NCI-H748 treated with DMSO at 0.1 percent for 48 hours (cell line): ENCODE measurements at places on chromosomes 1 and 21.

DNA sequence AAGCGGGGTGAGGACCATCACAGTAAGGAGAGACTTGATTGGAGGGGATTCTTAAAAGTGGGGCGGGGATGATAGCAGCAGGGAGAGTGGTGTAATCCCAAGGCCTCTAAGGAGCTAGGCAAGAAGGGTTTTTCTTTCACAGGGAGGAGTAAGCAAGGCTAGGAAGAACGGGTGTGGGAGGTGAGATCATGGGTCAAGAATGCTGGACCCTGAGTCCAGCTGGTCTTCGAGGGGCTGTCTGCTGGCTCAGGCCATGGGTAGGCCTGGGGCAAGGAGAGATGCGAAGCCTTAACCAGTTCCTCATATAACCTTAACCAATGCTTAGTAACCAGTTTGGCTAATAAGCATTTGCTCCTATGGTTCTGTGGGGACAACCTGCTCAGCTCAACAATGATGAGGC, 599.1 kb downstream of the NPHP4 start:
- no peak for DNase-seq

GRCh38 chr1:167685844-167686243, 35.9 kb upstream of the MPZL1 start:
- no peak for DNase-seq

GRCh38 chr1:209769171-209769904, 13.5 kb downstream of the TRAF3IP3 start:
- DNase-seq: no peak

GRCh38 chr1:165436994-165437393, 7.9 kb downstream of the RXRG start:
- DNase-seq: no peak

DNA sequence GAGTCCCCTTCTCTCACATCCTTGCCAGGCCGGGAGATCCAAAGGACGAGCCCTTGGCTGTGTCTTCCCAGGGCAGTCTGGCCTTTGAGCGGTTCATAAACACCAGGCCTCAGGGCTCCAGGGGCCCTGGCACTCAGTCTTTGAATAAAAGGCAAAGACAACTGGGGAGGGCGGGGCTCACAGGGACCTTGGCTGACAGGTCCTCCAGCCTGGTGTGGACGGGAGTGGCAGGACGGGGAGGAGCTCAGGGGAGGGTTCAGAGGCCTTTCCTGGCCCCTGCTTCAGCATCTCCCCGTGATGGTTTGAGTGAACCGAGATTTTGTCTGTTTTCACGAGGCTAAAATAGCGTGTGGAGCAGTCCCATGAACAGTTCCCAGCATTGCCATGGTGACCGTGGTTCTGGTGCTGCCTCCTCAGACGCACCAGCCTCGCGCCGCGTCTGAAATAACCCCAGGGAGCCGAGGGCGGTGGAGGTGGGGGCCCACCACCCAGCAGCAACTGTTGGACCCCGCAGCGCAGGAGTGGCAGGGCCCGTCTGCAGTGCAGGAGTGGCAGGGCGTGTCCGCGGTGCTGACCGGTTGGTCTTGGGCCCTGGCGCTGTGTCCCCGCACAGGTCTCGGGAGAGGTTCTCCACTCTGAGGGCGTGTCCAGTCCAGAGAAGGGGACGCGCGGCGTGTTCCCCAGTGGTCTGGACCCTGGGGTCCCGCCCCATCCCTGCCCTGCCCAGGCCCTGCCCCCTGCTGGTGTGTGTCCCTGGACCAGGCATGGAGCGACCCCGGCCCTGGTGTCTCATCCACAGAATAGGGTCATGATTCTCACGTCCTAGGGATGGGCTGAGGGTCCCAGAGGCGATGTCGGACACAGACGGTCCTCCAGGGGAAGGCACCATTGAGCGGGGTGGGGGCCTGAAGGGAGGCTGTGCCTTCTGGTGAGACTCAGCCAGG, 7.1 kb upstream of the PRKCZ start:
- no peak for DNase-seq

- DNase-seq: peak; percentile 78
These were observed 139.7 kb upstream of the BEND5 start for GRCh38 chr1:48916130-48917069.

- no peak for DNase-seq
These were observed 166.9 kb downstream of the HLX start for GRCh38 chr1:221045842-221046831.

DNA sequence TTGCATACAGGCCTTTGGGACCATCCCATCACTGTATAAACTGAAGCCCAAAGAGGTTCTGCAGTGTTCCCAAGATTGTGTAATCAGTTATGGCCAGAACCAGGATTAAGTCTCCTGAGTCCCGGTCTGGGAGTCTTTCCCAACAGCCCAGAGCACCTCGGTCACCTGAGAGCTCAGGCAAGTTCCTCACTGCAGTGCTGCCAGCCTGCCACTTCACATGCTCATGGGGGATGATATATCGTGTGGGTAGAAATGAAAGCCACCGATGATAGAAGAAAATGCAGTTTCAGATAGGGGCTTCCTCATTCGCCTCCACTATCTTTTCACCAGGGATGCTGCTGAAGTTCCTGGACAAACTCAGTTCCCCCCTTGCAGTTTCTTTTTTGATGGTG, 30.4 kb downstream of the FHAD1 start:
- no peak for DNase-seq

DNA sequence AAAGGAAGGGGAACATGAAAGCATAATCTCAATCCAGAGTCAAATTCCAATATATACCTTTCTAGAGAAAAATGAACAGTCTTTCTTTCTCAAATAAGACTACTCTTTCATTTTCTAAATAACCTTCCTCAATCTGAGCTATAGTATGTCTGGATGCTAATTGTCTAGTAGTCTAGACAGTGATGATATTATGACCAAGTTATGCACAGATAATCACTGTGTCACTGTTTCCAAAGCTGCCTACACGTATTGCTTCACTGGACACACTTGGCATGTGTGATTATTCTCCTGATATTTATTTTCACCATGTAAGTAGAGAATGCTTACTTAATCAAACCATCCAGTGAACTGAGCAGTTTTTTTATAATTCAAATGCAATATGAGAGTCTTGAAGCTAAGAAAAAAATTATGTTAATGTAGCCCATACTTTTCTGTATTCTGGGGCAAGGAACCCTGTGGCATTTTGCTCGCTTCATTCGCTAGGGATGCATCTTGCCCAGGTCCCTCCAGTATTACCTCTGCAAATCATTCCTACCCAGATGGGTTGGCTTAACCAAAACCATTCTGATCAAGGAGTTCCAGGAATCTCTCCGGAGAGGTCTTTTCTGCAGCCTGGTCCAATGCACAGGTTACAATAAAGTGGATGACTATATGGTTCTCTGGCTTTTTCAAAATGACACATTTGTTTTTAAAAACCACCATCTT, 303.1 kb upstream of the RUNX1 start:
- no peak for DNase-seq

DNA sequence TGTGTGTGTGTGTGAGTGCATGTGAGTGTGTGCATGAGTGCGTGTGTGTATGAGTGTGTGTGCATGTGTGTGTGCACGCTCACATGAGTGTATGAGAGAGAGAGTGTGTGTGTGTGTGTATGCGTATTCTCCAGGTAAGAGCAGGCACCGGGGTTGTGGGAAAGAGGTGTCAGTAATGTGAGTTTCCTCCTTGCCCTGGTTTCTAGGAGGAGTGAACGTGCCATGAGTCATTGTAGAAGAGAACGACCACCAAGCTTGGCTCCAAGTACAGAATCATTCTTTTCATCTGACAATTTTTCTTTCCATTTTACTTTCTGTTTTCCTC, 79.1 kb downstream of the POFUT2 start:
- DNase-seq: no peak

GRCh38 chr1:241115784-241116183, 241.2 kb downstream of the RGS7 start:
- DNase-seq: no peak

- DNase-seq: no peak
These were observed 2.5 kb upstream of the DENND2D start for GRCh38 chr1:111202707-111203623.

- DNase-seq: no peak
These were observed 172.5 kb downstream of the CTH start for GRCh38 chr1:70583522-70583921.
